Osteocyte (in vitro differentiated cells): ENCODE measurements at places on chromosomes 6 and 20. TPM values are rescaled to one million over a fixed set of nuclear protein-coding genes. Genes with fewer than 3 reads are reported as not detected.

GRCh38 chr6:163324688-163325389 is 89.7 kb upstream of the QKI start:
- no peak for DNase-seq

The CDH26 gene
- total RNA-seq: 0.16 and 0.46 TPM in 2 replicates

The RSPO4 gene
- not detected in 2 replicates for total RNA-seq

The PHACTR1 gene
- 1.0 and 1.6 TPM in 2 replicates for total RNA-seq

The LHFPL5 gene
- not detected in 2 replicates for total RNA-seq

DNA sequence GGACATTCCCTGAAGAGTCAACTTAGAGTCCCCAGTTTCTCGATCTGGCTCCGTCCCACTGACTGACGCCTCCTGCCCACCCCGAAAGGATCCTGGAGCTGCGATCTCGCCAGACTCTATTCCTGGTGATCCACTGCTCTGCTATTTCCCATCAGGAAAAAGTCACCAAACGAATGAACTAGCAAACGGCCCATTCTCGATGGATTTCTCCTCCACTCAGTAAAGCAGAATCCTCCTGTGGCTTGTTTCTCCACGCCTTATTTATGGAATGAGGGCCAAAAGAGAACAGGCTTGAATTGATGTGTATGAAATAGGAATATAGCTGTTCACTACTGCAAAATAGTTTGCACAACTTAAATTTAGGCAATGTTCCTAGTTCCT is 5.4 kb downstream of the NKX2-4 start:
- DNase-seq: no peak

The MTFR2 gene
- 0.76 and 0.91 TPM in 2 replicates for total RNA-seq

The PDSS2 gene
- 10.3 and 12.4 TPM in 2 replicates for total RNA-seq

GRCh38 chr6:25700761-25701160 is 48.7 kb downstream of the SCGN start:
- no peak for DNase-seq

The SFT2D1 gene
- 30.8 and 34.0 TPM in 2 replicates for total RNA-seq

- DNase-seq: no peak
Measured at GRCh38 chr20:12130781-12131180, 213.1 kb downstream of the BTBD3 start.

- DNase-seq: no peak
Measured at GRCh38 chr6:42898891-42899361, 16.9 kb upstream of the PTCRA start.
